ENCODE measurements at places on chromosomes 11 and 22. TPM values are rescaled to one million over a fixed set of nuclear protein-coding genes. Genes with fewer than 3 reads are reported as not detected.

DMC1 gene
- total RNA-seq, result 2.3 TPM

CARD10 gene
- total RNA-seq, result 3.0 TPM

NLRP14 gene
- total RNA-seq, result under 0.01 TPM

ANO9 gene
- total RNA-seq, result not detected

BTBD18 gene
- total RNA-seq, result not detected

DNA sequence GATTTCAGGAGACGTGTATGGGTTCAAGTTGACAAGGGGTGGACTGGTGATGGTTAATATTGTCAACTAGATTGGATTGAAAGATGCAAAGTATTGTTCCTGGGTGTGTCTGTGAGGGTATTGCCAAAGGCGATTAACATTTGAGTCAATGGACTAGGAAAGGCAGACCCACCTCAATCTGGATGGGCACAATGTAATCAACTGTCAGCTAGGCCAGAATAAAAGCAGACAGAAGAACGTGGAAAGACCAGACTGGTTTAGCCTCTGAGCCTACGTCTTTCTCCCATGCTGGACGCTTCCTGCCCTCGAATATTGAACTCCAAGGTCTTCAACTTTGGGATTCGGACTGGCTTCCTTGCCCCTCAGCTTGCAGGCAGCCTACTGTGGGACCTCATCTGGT is 1.7 kb upstream of the YPEL4 start:
- no peak for DNase-seq

GRCh38 chr11:70503468-70504221 is 105.3 kb downstream of the CTTN start:
- no peak for DNase-seq

GRCh38 chr11:13376838-13377237 is 86.2 kb downstream of the BTBD10 start:
- DNase-seq, result no peak

DNA sequence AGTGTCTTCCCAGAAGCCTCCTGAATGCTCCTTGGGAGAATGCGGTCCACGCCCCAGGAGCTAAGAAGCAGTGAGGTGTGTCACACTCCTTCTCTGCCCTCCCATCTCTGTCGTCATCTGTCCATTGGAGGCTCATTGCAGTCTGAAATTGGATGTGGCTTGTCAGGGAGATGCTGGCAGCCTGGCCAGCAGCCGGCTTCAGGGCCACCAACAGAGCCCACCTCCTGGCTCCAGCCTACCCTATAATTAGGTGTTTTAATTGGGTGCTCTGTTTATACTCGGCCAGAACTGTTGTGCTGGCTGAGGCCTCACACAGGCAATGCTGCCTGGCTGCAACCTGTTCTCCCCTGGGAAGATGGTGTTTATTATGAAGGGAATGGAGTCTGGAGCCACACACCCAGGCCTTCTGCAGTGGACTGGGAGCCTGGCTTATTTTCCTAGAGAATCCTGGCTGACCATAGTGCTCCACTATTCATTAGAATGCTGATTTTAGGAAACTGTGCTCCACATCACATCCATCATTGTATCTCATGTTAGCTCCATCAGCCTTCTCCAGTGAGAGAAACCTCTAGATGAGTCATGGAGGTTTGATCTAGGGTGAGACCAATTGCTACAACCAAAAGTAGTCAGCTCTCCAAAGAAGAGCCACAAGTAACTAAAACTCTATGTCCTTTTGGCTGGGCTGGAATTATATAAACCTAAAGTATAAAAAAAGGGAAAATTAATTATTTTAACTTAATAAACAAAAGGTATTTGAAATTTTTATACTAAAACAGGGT is 86.8 kb upstream of the CRTAM start:
- DNase-seq, result no peak

DNA sequence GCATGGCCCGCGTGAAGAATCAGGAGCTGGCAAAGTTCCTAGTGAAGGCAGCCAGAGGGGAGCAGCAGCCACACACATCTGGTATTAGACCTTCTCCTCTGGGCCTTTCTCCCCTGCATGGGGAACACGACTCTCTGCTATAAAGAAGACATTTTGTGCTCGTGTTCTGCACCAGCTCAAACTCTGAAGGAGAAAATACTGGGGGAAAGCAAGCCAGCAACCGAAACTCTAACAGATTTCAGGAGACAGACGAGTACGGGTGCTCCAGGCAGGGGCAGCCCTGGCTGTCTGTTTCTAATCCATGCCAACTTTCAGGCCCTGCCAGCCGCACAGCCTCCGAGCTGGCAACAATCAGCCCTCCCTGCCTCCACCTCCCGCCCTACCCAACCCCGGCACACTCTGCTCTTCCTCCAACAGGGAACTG is 296.3 kb downstream of the BRD1 start:
- no peak for DNase-seq

GRCh38 chr22:48944751-48945620 is 882.7 kb downstream of the BRD1 start:
- DNase-seq, result no peak

DNA sequence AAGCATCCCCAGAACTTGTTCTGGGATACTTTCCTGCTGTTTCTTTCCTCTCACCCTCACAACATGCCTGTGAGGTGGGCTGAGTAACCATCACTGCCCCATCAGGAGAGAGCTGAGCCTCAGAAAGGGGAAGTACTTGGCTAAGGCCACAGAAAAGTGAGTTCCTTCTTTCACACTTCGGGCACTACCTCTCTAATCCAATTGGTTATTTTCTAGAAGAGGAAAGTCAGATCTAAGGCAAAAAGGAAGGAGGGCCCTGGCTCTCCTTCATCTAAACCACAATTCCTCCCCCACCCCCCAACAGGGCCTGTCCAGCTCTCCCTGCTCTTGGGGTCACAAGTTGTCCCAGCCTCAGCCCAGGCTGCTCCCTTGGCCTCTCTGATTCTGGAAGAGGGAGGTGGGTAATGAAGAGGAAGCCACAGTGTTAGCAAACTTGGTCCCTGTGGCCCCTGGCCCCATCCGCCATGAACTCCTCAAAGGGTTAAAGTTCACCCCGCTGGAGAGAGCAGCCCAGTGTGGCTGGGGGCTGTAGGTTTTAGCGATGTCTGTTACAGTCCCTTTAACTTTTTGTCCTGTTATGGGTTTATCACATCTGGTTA is 34.0 kb downstream of the SLC22A12 start:
- DNase-seq, result no peak

- DNase-seq, result no peak
Measured at GRCh38 chr11:65399845-65400244, 13.4 kb downstream of the FRMD8 start.

Measured in fibroblast of villous mesenchyme (primary cell).